ENCODE measurements at places on chromosomes 16 and 17.

GRCh38 chr17:185445-186138 is 4.1 kb upstream of the DOC2B start:
- no peak for DNase-seq

DNA sequence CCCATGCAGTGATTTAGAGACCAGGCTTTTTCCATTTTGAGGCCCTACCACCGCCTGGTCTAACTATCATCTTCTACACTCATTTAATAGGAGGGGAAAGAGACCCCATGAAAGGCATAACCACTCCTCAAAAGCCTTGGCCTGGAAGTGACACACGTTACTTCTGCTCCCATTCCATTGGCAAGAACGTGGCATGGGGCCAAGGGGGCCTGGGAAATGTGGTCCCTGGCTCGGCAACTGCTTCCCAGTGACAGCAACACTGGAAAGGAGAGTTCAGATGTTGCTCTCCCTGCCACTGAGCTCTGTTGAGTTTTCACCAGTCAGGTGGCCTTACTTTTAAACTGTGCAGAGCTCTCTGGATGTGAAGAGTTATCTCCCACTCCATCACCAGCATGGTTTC is 45.2 kb upstream of the MAP3K14 start:
- DNase-seq = no peak

DNA sequence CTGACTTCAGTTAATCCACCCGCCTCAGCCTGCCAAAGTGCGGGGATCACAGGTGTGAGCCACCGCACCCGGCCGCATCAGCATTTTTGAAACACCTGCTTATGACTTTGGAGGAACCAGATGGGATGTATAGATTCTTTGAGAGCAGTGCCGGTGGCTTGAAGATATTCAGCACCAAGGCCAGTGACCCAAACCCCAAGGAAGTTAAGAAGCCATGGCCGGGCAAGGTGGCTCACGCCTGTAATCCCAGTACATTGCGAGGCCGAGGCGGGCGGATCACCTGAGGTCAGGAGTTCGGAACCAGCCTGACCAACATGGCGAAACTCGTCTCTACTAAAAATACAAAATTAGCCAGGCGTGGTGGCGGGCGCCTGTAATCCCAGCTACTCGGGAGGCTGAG is 43.9 kb downstream of the TRARG1 start:
- DNase-seq = no peak

DNA sequence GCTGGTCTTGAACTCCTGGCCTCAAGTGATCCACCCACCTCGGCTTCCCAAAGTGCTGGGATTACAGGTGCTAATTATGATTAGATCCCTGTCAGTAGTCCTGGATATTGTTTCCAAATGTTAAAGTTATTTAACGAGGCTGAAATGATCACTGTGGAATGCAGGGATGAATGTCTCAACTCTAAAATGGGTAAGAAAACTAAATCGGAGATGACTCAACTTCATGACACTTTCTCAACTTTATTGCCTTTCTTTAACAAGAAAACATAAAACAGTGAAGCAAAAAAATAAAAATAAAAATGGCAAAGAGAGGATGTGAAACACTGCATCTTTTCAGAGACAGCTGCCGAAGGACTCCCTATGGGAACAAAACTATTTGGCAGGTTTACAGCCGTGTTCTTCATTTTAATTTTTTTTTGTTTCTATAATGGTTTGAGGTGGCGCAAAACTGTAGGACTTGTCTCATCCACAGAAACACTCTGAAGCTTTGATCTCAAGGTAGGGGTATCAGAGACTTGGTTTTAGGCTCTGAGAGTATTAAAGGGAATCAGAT is 382.0 kb downstream of the GRIN2A start:
- DNase-seq = no peak

DNA sequence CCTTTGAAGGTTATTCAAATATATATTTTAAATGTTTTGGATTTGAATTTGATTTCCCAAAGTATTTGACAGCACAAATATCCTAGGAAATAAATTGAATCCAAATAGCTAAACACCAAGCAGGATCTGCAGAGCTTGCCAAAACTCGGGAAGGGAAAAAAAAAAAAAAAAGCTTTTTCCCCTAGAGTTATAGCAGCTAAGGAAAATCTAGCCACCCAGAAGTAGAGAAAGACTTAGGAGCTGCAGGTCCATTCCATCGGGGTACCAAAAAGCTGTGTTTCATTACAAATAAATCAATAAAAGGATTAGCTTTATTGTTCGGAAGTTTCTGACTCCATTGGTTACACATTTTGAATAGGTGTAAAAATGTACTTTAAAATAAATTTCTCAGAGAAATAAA is 19.3 kb downstream of the HSF5 start:
- no peak for DNase-seq

DNA sequence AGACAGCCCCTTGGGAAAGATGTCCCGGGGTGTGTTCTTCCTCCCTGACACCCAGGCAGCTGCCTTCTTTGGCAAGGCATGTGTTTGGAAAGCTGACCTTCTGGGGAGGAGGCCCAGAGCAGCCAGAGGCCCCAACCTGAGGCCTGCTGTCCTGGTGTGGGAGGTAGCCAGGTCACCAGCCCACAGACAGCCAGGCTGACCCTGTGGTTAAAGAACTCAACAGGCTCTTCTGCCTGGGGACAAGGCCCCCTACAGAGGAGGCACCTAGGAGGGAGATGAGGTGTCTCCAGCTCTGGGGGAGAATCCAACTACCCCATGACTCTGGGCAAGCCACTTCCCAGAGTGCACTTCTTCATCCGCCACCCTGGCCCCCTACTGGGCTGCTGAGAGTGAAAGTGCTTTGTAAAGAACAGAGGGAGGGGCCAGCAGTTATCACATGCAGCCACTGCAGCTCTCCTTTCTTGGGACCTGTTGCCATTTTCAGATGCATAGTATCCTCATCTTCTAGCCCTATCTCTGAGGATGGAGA is 13.1 kb upstream of the SREBF1 start:
- no peak for DNase-seq

- no peak for DNase-seq
Measured at GRCh38 chr16:58035356-58036170, 10.0 kb downstream of the MMP15 start.

DNA sequence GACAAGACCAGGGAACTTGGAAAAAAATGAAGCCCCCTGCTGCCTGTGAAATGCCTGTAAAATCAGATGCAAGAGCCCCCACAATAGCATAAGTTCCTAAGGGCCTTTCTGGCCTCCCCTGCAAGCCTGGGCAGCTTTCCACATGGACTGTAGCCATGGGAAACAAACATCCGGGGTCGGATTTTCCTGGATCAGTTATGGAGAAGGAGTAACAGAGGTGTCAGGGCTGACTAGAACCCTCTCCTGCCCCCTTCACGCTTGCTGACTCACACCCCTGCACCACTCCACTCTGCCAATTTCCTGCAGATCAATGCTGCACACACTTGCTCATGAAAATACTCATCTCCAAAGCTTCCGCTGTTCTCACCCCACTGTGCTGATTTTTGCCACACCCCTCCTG is 258.6 kb downstream of the CBLN1 start:
- peak; percentile 39 for DNase-seq

All from right hindlimb (tissue), 1 donor.